ENCODE measurements at places on chromosomes 5 and 9.
A peak's percentile ranks its signal among the peaks of the same experiment; 100 is the strongest.

DNA sequence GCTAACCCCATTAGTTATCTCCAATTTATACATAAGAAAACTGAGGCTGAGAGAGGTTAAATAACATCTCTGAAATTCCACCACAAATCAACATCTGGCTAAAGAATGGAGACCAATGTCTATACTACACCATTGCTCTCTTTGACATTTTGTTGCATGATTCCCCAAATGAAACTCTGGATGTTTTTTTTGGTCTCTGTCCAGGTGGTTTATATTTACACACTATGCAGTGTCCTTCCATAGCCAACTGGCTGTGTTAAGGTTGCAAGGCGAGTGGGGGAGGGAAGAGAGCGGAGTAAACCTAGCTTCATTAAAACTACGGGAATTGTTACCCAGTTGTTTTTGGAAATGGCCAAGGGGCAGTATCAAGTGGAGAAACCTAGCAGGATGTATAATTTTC lies 67.2 kb downstream of the KIF4B start:
- DNase-seq = no peak

DNA sequence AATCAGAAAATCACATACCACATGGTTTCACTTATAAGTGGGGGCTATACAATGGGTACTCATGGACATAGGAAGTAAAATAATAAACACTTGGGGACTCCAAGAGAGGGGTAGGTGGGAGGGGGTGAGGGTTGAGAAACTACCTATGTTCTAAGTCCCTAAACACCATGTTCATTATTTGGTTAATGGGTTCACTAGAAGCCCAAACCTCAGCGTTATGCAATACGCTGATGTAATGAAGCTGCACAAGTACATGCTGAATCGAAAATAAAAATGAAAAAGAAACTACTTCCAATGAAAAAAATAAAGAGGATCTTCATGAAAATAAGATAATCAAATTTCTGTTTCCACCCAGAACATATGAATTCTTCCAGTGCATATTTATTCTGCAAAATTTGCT lies 208.5 kb downstream of the TMEM161B start:
- DNase-seq = no peak

DNA sequence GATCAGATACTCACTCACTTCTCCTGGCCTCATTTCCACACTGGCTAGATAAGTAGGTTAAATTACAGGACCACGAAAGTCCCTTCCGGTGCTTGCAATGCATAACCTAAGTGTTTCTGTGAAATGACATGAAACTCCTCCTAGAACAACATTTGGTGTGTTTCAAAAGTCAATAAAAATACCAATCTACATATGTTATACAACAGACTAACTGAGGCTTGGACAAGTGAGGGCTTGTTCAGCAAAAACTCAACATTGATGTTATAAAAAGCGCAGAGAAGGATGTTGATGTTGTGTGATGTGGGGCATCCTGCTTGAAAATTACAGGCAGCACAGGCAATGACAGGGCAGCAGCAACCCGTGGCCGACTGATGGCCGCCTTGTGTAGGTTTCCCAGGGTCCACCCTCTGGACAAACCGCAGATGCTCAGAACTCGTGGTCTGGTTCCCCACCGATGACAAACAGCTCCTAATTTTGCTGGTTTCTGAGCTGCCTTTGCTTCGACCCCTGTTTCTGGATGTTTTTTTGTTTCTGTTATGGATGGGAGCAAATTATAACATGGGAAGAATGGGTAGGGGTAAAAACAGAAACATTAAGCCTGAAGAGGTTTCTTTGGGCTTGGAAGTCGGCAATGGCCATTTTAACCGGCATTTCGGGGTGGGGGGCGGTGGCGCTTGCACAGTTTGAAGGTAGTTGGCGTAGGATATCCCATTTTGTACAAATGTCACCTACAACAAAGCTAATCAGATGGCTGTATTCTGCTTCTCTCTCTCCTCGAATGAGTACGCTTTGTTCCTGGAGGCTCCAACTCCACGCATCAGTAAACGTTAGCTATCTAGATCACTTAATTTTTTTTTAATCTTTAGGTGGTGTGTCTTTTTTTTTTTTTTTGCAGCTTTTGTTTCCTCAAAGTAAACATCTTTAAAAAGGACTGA lies 116.1 kb downstream of the PDZD2 start:
- DNase-seq = no peak

DNA sequence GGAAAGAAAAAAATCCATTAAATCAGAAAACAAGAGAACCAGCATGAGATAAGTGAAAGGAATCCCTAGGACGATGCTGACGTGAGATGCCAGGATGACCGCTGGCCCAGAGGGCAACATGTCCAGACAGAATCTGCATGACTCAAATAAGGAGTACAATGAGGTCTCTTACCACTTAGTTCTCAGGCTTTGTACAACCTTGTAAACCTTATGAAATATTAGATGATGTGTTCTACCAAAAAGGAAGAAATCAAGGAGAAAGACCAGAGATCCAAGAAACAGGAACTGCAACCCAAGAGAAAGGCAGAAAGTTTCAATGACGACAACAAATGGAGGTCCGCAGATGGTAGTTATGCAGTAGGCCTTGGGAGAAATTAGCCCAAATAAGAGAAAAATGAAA lies 2.8 kb upstream of the GPR150 start:
- DNase-seq = no peak

DNA sequence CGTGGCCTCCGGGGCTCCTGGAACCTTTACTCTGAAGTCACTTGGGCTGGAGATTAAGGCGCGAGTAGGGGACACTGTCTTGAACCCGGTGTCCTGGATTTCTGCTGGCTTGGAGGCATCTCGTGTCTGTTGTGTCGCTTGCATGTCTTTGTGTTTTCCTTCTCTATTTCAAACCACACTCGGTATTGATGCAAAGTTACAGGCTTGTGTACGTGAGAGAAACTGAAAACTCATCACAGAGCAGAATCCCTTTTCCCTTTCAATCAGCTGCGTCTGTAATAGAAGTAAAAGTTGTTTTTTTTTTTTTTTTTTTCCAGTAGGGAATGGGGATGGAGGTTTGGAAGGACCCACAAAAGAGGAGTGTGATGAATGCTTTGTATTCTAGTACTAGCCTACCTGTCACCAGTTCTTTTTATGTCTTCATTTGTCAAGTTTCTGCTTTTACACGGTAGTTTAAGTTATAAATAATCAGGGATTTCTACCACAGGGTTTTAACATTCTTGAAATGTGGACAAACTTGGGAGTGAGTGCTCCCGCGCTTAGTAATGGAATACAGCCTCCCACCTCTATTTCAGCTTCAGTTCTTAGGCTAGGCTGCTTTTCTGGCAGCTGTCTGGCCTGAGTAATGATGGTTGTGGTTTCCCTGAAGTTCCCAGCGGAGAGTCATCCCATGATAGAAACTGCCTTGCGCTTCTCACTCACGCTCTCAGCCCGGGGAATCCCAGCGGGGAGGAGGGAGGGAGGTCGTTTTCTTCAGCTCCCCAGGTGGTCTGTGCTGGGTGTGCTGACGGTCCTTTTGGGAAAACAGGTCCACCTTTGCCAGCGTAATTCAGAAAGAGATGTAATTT lies 763 bp downstream of the TJP2 start:
- peak; percentile 19 for DNase-seq

DNA sequence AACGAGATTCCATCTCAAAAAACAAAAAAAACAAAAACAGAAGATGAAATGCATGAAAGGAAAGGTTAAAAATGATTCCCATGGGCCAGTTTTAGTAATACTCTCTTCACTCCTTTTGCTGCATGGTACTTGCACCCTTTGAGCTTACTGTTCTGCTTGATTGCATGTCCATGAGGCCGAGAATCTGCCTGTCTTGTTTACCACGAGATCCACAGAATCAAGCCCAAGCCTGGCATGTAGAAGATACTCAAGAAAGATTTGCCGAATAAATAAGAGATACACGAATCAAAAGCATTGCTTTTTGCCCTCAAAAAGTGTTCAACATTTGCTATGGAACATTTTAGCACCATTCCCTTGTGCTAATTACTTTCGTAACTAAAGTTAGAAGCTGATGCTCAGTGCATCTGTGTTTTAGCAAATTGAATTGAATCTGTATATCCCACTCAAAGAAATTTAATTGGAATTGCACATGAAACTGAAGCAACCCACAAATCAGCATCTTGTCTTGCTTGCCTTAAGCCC lies 1.1 kb downstream of the FAXDC2 start:
- no peak for DNase-seq

DNA sequence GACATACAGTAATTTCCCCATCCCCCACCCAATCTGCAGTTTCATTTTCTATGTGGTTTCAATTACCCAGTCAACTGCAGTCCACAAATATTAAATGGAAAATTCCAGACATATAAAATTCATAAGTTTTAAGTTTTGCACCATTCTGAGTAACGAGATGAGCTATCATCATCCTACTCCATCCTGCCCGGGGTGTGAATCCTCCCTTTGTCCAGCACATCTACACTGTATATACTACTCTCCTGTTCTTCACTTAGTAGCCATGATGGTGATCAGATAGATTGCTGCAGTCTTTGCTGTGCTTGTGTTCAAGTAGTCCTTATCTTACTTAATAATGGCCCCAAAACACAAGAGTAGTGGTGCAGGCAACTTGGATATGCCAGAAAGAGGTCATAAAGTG lies 11.3 kb downstream of the OXCT1 start:
- no peak for DNase-seq

- DNase-seq = no peak
These were observed 67.4 kb downstream of the CDO1 start for GRCh38 chr5:115749016-115749415.

DNA sequence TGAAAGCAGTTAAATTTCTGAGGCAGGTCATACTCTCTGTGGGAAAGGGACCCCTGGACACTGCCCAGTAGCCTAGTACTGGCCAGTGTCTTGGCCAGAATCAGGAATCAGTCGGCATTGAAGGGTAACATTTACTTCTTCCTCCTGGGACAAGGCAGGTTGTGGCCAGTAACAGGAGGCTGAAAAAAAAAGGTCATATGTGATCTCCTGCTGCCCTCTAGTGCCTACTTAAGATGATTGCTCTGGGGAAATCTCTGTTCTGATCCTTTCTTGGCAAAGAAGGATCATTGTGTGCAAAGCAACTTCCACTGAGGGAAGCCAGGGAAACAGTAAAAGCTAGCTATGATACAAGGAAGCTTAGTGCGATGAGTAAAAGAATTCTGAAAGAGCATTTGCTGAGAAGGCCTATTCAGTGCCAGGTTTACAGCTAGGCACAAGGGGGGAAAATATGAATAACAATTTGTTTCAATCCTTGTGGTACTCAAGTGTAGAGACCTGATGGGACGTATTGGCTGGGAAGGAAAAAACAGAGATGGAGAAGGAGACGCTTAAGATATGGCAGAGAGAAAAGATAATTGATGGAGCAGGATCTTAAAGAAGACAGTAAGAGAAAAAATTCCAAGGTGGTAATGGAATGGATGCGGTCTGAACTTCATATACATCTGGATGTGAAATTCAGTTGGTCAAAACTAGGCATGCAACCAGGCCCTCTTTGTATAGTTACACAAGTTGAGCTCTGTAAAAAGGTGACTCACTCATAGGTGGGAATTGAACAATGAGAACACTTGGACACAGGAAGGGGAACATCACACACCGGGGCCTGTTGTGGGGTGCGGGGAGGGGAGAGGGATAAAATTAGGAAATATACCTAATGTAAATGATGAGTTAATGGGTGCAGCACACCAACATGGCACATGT lies 25.8 kb upstream of the TRIM32 start:
- DNase-seq = peak; percentile 38

DNA sequence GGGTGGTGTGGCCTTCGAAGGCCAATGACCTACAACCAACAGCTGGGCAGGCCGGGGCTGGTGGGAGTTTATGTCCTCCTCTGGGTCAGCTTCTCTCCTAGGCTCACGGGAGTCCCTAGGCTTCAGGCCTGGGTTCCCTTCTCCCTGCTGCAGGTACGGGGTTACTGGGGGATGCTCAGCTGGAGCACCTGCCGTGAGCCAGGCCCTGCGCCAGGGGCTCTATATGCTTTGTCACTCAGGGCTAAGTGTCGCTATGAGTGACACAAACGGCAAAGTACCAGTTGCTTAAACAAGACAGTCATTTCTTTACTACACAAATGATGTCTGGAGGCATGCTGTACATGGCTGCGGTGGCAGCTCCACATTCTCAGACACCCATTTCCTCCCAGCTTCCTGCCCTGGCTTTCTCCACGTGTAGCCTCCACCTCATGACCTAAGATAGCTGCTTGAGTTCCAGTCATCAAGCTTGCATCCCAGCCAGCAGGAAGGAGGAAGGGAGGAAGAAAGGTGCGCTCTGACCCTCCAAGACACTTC lies 22.5 kb upstream of the NINJ1 start:
- DNase-seq = no peak

DNA sequence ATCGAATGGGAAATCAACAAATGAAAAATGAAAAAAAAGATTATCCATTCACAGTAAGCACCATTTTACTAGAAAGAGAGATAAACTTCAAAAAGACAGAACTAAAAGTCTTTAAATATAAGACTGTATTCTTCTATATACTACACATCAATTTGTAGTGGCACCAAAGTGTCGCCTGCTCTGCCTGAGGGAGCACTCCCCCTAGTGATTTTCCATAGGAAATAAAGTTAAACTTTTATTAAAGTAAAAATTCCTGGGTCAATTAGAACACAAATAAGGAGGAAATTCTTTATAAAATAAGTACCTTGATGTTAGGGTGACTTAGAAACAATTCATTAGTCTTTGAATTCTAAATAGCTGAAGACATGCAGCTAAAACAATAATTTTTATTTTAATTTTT lies 9.7 kb downstream of the RAD1 start:
- DNase-seq = no peak

GRCh38 chr9:120336021-120336752 lies 243.8 kb downstream of the CDK5RAP2 start:
- DNase-seq = no peak

GRCh38 chr9:114718801-114719221 lies 36.8 kb upstream of the TEX48 start:
- peak; percentile 59 for DNase-seq

DNA sequence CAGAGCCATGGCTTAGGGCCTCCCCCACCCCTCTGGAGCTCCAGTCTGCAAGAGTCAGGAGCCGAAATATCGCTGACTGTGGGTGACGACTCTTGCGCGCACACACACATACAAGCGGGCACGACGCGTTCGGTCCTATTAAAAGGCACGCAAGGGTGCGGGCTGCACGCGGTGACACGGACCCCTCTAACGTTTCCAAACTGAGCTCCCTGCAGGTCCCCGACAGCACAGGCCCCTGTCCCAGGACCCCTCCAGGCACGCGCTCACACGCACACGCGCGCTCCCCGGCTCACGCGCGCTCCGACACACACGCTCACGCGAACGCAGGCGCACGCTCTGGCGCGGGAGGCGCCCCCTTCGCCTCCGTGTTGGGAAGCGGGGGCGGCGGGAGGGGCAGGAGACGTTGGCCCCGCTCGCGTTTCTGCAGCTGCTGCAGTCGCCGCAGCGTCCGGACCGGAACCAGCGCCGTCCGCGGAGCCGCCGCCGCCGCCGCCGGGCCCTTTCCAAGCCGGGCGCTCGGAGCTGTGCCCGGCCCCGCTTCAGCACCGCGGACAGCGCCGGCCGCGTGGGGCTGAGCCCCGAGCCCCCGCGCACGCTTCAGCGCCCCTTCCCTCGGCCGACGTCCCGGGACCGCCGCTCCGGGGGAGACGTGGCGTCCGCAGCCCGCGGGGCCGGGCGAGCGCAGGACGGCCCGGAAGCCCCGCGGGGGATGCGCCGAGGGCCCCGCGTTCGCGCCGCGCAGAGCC lies at the start of gene GRIN1:
TSS of gene GRIN1 (plus strand) at position 433 of the 746 bp plus-strand sequence. CDS start 333 bp downstream, outside the sequence.
- DNase-seq = no peak

- DNase-seq = no peak
These were observed 455.0 kb upstream of the ACTBL2 start for GRCh38 chr5:57937501-57938173.
